WERI-Rb-1 (cell line): ENCODE measurements at places on chromosomes 3 and 15.

- no peak for DNase-seq
Measured at GRCh38 chr15:101505610-101506337, 16.3 kb upstream of the PCSK6 start.

GRCh38 chr3:129908417-129908816 lies 14.9 kb upstream of the TMCC1 start:
- no peak for DNase-seq

DNA sequence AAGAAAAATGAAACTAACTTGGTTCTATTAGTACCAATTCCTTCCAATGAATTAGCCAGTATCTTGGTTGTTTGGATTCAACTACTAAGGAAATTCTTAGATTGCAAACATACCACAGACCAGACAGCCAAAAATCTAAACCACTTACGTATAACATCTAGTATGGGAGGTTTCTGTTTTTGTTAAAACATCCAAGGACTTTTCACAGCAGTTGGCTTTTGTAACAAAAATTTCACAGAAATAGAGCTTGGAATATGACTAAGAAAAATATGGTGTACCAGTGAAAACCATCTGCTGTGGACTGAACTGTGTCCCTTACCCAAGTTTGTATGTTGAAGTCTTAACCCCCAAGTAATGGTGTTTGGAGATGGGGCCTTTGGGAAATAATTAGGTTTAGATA lies 199.2 kb downstream of the OTOL1 start:
- DNase-seq = no peak

GRCh38 chr3:39108200-39108710 lies 775 bp downstream of the TTC21A start:
- no peak for DNase-seq

GRCh38 chr3:175598740-175599139 lies 739.6 kb downstream of the NAALADL2 start:
- DNase-seq = no peak

- DNase-seq = no peak
Measured at GRCh38 chr3:14652-15051, 181.9 kb upstream of the CHL1 start.

GRCh38 chr3:183508821-183509220 lies 46.7 kb downstream of the KLHL6 start:
- no peak for DNase-seq

GRCh38 chr3:45795509-45795881 lies 841 bp downstream of the SLC6A20 start:
- DNase-seq = no peak

GRCh38 chr15:57550640-57551039 lies 41.1 kb upstream of the MYZAP start:
- DNase-seq = no peak

DNA sequence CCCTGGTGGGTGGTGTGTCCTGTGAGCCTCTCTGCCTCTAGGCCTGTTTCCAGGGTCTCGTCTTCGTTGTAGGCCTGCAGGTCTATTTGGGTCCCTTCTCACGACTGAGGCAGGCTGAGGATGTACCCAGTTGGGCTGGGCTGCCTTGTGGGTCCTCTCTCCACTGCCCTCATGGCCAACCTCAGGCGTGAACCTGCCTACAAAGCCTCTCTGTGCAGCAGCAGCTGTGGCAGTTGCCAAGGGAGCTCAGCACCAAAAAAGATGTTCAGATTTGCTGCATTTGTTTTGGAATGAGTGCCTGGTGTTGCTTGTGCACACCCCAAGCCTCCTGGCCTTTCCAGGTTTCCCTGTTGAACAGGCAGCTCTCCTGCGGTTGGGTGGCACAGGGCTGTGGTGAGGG lies 13.4 kb downstream of the KLF13 start:
- DNase-seq = no peak

DNA sequence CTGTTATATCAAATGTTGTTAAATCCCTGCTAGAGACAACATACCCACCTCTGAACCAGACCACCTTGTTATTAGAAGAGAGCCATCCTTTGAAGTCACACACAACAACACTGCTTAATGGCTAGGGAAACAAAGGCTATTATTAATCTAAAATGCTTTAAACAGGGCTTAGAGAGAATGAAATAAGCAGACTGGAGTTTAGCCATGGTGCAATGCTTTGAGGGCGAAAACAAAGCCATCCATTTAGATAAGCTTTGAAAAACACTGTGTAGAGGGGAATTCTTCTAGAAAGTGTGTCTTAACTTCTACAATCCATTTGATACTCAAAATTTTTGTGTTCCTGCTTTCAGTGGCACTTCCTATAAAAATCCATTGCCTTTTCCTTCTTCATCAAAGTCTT lies 148.6 kb downstream of the IL5RA start:
- DNase-seq = no peak

- DNase-seq = no peak
Measured at GRCh38 chr15:45645026-45645980, 10.5 kb downstream of the SQOR start.

DNA sequence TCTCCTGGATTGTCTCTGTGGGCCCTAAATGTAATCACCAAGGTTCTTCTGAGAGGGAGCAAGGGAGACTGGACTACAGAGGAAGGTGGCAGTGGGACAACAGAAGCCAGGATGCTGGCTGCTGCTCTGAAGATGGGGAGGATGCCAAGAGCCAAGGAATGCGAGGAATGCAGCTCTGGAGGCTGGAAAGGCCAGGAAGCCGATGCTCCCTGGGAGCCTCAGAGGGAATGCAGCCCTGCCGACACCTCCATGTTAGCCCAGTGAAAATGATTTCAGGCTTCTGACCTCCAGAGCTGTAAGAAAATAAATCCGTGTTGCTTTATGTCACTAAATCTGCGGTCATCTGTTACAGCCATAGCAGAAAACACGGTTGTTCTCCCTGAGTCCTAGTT lies 44.1 kb downstream of the UMPS start:
- no peak for DNase-seq

- DNase-seq = no peak
Measured at GRCh38 chr3:9079676-9080075, 116.4 kb upstream of the RAD18 start.

GRCh38 chr15:55230051-55230670 lies 33.4 kb upstream of the RSL24D1 start:
- DNase-seq = no peak

GRCh38 chr3:189502676-189503257 lies 128.4 kb upstream of the TP63 start:
- no peak for DNase-seq

DNA sequence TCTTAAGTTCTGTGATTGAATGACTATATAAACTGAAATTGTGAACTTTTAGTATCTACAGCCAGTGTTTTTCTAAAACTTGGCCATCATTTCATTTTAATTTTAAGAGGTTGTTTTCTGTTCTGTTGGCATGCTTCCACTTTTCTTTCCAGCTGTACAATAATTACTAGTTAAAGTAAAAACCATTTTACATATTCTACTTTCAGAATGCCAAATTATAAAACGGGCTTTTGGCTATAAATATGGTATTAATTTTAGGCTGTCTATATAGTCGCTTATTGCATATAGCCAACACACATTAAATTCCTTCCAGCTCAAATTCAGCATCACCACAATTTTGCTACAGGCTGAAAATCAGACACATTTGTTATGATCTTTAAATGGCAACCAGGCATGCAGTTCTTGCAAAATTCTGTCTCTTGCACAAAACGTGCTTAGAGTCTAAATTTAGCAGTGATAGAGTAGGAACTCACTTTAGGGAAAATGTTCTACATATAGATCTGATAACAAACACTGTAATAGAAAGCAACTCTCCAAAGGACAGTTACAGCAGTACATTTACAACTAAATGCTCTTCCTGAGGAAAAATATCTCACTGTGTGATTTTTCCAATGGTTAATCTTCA lies 81.1 kb downstream of the BTD start:
- no peak for DNase-seq

- no peak for DNase-seq
Measured at GRCh38 chr15:89367485-89368451, 33.1 kb upstream of the POLG start.

DNA sequence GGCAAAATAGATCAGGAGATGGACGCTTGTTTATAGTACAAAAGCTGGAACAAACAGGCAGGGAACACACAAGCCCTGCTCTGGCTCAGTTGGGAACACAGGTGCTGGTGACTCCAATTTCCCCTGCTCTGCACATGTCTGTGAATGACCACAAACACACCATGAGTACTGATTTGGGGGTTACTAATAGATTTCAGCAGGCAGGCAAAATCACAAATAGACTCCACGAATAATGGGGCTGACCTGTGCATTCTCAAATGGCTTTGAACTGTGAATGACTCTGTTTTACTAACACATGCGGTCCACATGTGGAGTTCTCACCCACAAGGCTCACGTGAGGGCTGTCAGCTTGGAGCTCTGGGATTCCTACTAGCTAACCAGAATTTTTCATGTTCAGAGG lies 3.9 kb downstream of the RTP3 start:
- DNase-seq = no peak
